ENCODE measurements at places on chromosomes 11 and 22.
A peak's percentile ranks its signal among the peaks of the same experiment; 100 is the strongest.

DNA sequence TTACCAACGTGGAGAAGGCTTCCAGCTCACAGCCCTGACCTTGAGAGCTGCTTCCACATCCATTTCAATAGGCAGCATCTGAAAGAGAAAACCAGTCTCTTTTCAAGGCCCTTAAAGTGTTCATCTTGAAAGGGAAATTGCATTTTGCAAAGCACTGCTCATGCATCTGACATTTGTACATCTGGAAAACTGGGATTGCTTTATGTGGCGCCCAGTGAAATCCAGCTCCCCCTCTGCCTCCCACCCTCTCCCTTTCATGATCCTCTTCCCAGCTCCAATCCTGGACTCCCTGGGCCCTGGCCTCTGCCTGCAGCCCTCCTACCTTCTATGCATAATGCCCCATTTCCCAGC is 17.4 kb downstream of the TP53AIP1 start:
- no peak for DNase-seq

DNA sequence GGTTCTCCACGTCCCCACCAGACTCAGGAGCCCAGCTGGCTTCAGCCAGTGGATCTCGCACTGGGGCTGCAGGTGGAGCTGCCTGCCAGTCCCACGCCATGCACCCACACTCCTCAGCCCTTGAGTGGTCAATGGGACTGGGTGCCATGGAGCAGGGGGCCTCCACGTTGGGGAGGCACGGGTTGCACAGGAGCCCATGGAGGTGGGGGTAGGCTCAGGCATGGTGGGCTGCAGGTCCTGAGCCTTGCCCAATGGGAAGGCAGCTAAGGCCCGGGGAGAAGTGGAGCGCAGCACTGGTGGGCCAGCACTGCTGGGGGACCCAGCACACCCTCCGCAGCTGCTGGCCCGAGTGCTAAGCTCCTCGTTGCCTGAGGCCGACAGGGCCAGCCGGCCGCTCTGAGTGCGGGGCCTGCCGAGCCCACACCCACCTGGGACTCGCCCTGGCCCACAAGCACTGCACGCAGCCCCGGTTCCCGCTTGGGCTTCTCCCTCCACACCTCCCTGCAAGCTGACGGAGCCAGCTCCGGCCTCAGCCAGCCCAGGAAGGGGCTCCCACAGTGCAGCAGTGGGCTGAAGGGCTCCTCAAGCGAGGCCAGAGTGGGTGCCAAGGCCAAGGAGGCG is 258.5 kb upstream of the PDGFD start:
- DNase-seq = no peak

DNA sequence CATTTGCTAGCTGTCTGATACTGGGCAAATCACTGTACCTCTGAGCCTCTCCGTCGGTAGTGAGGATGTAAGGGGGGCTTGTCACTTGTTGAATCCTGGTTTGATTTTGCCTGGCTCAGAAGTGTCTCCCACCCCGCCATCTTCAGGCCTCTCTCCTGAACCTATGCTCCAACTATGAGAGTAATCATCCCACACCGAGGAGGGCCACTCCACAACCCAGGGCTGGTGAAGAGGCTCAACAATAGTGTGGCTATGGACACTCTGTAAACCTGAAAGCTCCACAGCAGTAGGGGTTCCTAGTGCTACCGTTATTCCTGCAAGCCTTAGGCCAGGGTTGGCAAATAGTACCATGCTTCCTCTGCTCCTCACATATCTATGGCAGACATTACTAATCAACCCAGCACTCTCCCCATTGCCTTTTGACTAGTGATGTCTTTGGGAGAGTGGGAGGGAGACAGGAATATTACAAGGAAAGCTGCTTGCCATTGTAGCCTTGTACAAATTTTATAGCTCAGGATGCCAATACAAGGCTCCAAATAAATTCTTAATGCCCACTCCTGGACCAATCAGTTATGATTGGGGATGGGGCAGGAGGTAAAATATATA is 134.0 kb upstream of the TEAD1 start:
- peak; percentile 15 for DNase-seq

DNA sequence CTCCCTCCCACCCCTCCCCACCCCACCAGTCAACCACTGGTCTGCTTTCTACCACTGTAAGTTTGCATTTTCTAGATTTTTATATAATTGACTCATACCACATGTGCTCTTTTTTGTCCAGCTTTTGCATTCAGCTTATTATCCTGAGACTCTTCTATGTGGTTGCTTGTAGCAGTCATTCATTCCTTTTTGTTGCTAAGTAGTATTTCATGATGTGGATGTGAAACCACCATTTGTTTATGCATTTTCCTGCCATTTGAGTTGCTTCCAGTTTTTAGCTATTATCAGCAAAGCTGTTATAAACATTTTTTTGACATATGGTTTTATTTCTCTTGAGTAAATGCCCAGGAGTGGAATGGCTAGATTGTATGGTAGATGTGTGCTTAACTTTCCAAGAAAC is 77.0 kb upstream of the FGF3 start:
- DNase-seq = no peak

DNA sequence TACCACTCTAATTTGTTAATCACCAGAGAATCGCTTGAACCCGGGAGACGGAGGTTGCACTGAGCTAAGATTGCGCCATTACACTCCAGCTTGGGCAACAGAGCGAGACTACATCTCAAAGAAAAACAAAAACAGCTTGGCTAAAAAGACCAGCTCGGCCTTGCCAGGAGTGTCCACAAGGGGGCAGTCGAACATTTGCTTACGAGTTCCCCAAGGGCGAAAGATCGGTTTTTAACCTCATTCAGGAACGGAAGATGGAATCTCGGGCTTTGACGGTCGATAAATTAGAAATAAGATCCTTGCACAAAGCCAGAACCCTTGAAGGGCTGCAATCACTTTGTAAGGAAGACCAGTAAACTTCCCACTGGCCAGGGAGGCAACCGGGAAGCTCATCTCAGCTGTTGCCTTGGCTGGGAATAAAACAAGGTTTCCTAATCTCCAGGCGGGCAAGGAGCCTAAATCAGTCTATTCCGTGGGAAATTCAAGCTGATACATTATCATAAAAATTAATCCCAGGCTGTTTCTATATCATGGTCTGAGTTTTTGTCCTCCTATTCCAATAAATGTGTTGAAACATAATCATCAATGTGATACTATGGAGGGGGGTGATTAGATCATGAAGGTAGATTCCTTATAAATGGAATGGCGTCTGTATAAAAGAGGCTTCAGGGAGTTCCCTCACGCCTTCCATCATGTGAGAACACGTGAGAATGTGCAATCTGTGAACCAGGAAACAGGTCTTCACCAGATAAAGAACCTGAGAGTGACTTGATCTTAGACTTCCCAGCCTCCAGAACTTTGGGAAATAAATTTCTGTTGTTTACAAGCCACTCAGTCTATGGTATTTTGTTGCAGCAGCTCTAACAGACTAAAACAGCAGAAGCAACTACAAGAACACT is 14.9 kb upstream of the SLC29A2 start:
- peak; percentile 88 for DNase-seq

- no peak for DNase-seq
Measured at GRCh38 chr22:43882122-43882767, 9.6 kb downstream of the PNPLA5 start.

DNA sequence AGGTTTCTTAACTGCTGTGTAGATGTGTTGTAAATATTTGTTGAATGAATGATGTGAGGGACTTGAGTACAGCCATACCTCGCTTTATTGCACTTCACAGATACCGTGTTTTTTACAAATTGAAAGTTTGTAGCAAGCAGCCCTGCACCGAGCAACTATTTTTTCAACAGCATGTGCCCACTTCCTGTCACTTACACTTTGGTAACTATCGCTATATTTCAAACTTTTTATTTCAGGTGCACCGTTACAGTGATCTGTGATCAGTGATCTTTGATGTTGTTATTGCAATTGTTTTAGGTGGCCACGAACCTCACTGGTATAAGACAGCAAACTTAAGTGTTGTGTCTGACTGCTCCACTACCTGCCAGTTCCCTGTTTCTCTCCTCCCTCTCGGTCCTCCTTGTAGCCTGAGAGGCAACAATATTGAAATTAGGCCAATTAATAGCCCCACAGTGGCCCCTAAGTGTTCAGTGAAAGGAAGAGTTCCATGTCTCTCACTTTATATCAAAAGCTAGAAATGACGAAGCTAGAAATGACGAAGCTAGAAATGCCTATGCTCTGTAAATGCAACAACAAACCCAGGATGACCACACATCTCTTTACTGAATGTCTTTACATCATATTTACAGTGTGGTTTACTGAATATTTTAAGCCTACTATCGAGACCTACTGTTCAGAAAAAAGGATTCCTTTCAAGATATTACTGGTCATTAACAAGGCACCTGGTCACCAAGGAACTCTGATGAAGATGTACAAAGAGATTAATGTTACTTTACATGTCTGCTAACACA is 1.0 kb downstream of the SFI1 start:
- DNase-seq = no peak

DNA sequence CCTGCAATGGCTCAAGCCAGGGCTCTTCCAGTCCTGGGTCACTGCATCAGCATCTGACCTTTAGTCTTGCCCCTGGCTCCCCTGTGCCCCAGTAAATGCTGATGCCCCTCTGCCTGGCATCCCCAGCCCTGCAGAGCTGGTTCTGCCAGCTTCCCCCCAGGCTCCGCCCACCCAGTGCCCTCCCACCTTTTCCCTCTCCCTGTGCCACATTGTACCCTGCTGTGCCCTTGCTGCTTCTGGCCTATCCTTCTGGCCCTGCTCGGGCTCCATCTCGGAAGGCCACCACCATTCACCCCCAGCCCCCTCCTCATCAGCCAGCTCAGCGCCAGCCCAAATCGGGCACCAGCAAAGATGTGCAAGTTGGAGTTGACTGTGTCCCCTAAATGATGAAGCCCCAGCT is 7.4 kb downstream of the CAPN5 start:
- DNase-seq = peak; percentile 23

- peak; percentile 91 for DNase-seq
Measured at GRCh38 chr11:36186340-36187175, 102.7 kb downstream of the COMMD9 start.

DNA sequence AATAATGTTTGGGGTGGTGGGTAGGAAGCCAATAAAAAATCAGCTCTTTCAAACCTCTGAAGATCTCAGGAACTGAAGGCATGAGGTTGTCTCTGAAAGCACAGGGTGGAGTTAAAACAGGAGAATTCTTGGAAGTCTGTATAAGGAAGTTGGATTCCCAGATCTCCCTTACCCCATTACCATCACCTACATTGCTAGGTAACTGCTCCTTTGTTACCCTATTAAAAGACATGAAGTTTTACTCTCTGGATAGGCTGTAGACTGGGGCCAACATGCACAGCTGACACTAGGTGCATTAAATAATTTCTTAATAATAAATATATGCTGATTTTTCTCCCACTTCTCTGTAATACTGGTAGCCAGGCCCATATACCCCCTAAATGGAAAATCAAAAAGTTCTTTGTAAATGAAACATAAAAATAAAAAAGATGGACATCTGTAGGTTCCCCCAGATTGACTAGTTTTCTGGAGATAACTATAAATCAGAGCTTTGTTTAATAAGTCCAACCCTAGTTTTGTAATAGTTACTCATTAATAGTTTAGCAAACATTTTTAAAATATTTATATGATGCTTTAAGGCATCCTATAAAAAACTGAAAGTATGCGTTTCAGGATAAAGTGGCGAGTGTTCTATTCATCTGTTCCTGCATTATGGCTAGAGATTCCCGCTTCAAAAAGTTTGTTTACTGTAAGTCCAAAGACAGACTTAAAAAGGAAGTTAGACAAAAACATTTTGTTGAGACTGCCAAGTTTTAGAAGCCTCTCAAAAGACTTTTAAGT is 63.8 kb downstream of the KIF18A start:
- DNase-seq = no peak

DNA sequence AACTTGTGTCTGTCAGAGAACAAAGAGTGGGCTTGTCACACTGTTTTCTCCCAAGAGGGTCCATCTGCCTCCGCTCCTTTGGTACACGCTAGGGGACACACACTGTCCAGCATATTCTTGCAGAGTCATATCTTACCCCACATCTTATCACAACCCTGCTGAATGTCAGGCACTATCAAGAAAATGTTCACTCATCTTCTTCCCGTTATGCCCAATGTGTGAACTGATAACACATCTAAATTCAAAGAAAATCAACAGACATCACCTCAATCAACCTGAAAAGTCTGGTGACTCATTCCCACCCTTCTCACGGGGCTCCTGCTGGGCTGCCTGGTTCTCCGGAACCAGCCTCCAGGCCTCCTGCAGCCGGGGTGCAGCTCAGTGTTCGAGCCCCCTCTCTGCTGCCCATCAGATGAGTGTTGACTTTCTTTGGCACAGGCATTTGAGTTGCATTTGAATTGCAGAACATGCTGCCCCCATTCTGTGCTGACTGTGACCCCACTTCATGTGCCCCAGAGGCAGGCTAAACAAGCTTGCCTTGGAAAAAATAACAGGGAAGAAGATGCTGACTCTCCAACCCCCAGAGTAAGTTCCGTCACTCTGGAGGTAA is 19.4 kb downstream of the GRAP2 start:
- DNase-seq = no peak

- peak; percentile 43 for DNase-seq
Measured at GRCh38 chr11:16195651-16196050, 160.7 kb downstream of the SOX6 start.

GRCh38 chr11:538431-539051 is 1.2 kb downstream of the LRRC56 start:
- DNase-seq = no peak

DNA sequence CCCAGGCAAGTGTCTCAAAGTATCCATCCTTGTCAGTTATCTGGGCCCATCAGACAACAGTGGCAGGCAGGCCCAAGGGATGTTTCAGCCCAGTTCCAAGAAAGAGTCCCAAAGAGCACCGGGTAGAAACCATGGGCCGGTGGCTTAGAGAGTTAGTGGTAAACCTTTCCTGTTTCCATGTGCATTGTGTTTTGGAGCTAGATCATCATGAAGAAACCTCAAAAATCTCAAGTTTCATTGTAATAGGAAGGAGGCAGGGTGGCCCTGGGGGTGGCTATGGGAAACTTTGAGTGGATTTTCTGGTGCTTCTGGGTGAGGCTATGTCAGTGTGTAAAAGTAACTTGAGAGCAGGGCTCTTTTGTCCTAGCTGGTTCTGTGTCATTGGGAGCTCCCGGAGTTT is 68.1 kb downstream of the UBASH3B start:
- no peak for DNase-seq

All from NCI-H69 (cell line).